ENCODE measurements at places on chromosomes 16 and 17.

GRCh38 chr17:17156511-17156910, 49.6 kb downstream of the PLD6 start:
- no peak for DNase-seq

- DNase-seq, result no peak
Measured at GRCh38 chr17:556431-556995, 158.1 kb downstream of the VPS53 start.

- DNase-seq, result no peak
Measured at GRCh38 chr17:46061435-46061834, 62.4 kb downstream of the STH start.

GRCh38 chr17:31560616-31561235, 169.3 kb downstream of the RAB11FIP4 start:
- DNase-seq, result no peak

GRCh38 chr16:31493506-31494125, 10.7 kb downstream of the SLC5A2 start:
- no peak for DNase-seq

DNA sequence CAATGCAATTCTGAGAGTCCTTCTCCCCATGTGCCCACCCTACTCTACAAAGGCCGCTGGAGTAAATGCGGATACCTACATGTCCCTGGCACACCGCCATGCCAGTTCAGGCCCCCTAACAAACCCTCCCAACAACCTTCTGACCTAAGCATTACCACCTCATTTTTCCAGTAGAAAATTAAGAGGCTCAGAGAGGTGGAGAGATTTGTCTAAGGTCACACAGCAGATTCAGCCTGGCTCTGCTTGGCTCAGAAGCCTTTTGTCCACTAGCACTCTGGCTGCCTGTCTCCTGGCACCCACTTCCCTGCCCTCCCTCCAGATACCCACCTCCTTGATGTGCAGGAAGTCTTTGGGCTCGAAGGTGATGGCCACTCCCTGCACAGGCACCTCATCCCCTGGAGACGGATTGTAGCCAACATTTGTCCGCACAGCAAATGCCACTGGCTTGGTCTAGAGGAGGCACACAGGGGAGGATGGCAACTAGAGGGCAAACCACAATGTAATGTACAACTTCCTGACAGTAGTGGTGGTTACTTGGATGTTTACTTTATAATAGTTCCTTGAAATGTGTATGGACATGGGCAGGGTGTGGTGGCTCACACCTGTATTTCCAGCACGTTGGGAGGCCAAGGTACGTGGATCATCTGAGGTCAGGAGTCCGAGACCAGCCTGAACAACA, 10.2 kb downstream of the CACNB1 start:
- DNase-seq, result no peak

DNA sequence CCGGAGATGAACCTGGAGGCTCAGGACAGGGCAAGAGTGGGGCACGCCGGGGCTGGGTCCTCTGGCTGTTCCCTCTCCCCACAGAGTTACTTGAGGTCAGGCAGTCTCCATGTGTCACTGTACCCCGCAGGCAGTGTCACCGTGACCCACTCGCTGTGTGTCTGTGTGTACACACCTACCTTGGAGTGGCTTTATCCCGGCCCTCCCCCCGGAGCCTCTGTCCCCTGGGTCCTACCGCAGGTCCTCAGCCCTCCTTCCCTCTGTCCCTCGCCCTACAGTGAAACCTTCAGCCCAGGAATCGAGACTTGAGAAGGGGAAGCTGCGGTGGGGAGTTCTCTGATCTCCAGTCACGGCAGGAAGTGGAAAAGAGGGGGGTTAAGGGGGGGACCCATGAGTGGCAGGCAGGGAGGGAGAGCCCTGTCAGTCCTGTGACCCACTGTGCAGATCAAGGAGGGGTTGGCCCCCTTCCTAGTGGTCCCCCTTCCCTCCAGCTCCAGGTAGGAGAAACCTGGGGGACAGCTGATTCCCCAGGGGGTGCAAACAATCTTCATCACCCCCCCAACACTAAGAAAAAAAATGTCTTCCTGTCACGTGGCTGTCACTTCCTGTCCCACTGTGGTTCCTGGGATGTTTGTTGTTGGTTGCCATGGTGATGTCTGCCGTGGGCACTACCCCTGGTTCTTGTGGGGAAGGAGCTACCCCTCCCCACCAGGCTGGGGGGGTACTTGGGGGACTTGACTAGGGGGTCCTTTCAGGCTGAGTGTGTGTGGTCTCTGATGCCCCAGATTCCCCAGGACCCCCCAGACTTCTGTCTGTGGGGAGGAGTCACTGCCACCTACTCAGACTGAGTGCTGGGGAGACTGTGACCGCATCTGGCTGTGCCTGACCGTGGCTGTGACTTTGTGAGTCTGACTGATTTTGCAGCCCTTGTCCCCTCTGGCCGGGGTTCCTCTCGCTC, 13.7 kb downstream of the RARA start:
- DNase-seq, result peak; percentile 88

DNA sequence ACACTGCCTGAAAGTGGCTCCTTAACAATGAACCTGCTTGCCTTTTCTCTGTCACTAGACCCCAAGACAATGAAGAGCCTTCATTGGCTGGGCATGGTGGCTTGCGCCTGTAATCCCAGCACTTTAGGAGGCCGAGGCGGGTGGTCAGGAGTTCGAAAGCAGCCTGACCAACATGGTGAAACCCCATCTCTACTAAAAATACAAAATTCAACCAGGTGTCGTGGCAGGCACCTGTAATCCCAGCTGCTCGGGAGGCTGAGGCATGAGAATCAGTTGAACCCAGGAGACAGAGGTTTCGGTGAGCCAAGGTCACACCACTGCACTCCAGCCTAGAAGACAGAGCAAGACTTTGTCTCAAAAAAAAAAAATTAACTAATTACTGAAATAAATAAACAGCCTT, 45.3 kb upstream of the SEC14L1 start:
- DNase-seq, result no peak

DNA sequence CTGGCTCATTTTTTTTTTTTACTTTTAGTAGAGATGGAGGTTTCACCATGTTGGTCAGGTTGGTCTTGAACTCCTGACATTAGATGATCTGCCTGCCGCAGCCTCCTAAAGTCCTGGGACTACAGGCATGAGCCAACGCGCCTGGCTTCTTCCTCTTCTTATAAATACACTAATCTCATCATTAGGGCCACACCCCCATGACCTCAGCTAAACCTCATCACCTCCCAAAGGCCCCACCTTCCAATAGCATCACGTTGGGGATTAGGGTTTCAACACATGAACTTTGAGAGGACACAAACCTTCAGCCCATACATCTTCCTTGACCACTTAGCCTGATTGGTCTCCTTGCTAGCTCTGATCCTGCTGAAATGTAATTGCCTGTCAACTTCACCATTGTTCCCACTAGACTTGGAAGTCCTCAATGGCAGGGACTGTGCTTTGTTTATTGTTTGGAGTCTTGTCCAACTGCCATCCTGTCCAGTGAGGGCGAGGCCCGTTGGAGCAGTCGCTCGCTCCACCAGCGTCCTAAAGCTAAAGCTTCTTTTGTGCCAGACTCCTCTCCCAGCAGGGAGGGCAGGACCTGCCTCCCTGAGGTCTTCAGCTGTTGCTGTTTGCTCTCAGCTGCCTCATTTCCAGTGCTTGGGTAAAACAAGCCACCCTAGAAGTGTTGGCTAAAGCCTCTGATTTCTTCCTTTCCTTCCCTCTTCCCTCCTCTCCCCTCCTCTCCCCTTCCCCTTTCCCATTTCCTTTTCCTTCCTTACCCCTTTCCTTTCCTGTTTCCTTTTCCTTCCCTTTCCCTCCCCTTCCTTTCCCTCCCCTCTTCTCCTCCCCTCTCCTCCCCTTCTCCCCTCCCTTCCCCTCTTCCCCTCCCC, 85.3 kb downstream of the HAPSTR1 start:
- DNase-seq, result no peak

Measured in T follicular helper cell (primary cell).